ENCODE measurements at places on chromosomes 3 and 15.

DNA sequence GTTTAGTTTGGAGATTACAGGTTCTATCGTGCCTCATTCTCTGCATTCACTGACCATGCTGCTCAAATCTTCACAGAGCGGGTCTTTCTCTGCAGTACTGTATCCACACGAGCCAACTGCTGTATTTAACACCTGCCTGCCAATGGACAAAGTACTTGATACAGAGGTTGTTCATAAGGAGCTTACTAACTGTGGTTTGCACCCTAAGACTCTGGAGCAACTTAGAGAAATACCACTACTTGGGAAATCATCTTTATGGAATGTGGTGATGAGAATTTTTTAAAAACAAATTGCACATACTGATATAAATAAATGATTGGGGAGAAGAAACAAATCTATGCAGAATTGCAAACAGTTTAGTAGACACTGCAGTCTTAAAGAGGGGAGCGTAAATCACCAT is 90.0 kb downstream of the PPP2R3A start:
- DNase-seq, result no peak
- no peaks in the 10 kb centered on the region for H3K4me1 ChIP-seq
- no peaks in the 10 kb centered on the region for H3K27me3 ChIP-seq
- H3K36me3 ChIP-seq, result peaks cover 30% of the 10 kb centered on the region

DNA sequence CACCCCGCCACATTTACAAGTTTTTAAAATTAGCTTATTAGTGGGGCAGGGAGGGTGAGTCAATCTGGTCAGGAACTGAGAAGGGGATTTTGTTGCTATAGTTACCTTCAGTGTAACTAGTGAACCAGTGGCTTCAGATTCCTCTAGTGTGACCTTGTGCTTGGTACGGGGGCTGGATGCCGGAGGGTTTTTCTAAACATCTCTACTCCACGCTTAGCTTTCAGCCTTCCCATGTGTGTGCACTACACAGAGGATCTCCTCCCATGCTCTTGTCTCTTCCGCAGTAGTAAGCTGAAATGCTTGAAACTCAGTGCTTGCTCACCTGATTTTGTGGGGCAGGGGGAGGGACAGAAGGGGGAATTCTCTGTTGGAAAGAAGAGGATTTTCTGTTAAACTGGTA is 67.9 kb upstream of the AKAP13 start:
- H3K27ac ChIP-seq, result no peak overlapping the region
- H3K27me3 ChIP-seq, result no peaks in the 10 kb centered on the region
- no peak overlapping the region for H3K4me3 ChIP-seq
- H3K4me1 ChIP-seq, result peaks cover 13% of the 10 kb centered on the region
- DNase-seq, result no peak

GRCh38 chr15:38054488-38054887 is 120.0 kb downstream of the TMCO5A start:
- no peak overlapping the region for H3K4me3 ChIP-seq
- H3K4me1 ChIP-seq, result peaks cover 31% of the 10 kb centered on the region
- no peaks in the 10 kb centered on the region for H3K27me3 ChIP-seq
- no peak overlapping the region for H3K27ac ChIP-seq
- H3K36me3 ChIP-seq, result no peaks in the 10 kb centered on the region
- DNase-seq, result no peak

DNA sequence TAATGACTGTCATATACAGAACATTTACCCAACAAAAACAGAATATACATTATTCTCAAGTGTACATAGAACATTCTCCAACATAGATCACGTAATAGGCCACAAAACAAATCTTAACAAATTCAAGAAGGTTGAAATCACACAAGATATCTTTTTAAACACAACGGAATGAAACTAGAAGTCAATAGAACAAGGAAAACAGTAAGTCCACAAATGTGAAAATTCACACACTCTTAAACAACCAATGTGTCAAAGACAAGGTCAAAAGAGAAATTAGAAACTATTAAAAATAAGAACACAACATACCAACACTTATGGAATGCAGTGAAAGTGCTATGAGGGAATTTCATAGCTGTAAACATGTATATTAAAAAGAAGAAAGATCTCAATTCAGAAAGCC is 81.2 kb upstream of the SLCO2A1 start:
- no peak overlapping the region for H3K4me3 ChIP-seq
- H3K4me1 ChIP-seq, result no peaks in the 10 kb centered on the region
- peaks cover 8% of the 10 kb centered on the region for H3K36me3 ChIP-seq
- no peaks in the 10 kb centered on the region for H3K27me3 ChIP-seq
- H3K27ac ChIP-seq, result no peak overlapping the region

GRCh38 chr15:40454904-40455391 is 14.2 kb downstream of the BAHD1 start:
- H3K27me3 ChIP-seq, result no peaks in the 10 kb centered on the region
- H3K27ac ChIP-seq, result peak overlapping the region; percentile 23

DNA sequence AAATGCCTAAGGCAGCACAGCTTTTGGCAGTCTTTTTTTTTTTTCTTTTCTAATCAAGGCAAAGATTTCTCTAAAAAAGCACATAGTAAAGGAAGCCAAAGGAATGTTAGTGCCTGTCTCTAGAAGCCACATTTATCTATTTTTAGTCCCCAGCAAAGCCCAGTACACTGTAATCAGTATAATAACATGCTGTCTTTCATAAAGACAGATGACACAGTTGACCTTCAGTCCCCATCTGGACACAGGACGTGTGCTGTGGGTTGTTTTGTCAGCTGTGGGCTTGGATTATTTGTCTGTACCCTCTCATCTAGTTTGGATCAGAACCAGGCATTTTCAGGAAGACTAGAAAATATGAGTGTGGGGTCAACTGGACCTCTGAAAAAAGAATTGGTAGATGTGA is 110.4 kb upstream of the CTNNB1 start:
- H3K4me1 ChIP-seq, result peaks cover 6% of the 10 kb centered on the region
- no peak for DNase-seq
- H3K4me3 ChIP-seq, result no peak overlapping the region
- no peak overlapping the region for H3K27ac ChIP-seq

DNA sequence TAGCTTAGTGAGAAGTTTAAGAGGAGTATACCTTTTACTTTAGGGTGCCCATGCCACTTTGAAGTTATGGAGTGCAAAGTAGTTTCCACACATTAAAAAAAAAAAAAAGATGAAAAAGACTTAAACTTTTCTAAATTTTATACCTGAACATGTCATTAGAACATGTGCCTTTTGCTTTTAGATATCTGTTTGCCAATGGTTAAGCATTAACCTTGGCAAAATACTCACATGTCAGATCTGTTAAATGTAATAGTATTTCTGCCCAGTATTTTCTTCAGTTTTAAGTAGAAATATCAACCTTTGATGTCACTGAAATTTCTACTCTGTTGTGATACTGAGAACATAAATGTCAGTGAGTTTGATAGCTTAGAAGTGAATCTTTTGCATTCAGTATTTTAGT is 12.2 kb downstream of the ZFAND6 start:
- H3K27ac ChIP-seq, result no peak overlapping the region
- H3K4me1 ChIP-seq, result peaks cover 42% of the 10 kb centered on the region
- H3K27me3 ChIP-seq, result no peaks in the 10 kb centered on the region
- H3K4me3 ChIP-seq, result no peak overlapping the region
- no peak for DNase-seq
- H3K36me3 ChIP-seq, result no peaks in the 10 kb centered on the region

GRCh38 chr3:39062180-39062579 is 10.4 kb downstream of the WDR48 start:
- H3K4me1 ChIP-seq, result peaks cover 25% of the 10 kb centered on the region
- no peak for DNase-seq
- H3K4me3 ChIP-seq, result no peak overlapping the region
- no peaks in the 10 kb centered on the region for H3K27me3 ChIP-seq
- peaks cover 16% of the 10 kb centered on the region for H3K36me3 ChIP-seq

DNA sequence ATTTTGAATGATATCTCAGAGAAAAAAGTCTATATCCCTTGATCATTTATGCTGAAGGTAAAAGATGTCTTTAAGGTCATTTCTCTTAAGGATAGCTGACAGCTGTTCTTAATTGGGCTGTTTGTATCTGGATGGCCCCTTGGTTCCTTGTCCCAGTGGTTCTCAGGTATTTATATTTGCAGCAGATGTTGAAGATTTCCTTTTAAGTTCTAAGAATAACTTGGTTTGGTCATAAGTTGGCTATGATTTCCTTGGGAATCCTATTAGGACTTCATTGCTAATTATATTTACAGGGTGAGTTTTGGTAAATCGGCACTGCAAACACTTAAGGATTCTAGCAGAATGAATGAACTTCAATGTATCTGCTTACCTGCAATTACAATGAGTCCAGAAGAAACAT is 460.4 kb upstream of the SGO1 start:
- H3K27me3 ChIP-seq, result no peaks in the 10 kb centered on the region
- H3K4me1 ChIP-seq, result peaks cover 25% of the 10 kb centered on the region
- no peak overlapping the region for H3K27ac ChIP-seq
- no peak overlapping the region for H3K4me3 ChIP-seq
- no peak for DNase-seq

GRCh38 chr15:22912256-22912655 is 67.9 kb downstream of the CYFIP1 start:
- H3K27ac ChIP-seq, result no peak overlapping the region
- H3K27me3 ChIP-seq, result no peaks in the 10 kb centered on the region
- H3K4me1 ChIP-seq, result no peaks in the 10 kb centered on the region

DNA sequence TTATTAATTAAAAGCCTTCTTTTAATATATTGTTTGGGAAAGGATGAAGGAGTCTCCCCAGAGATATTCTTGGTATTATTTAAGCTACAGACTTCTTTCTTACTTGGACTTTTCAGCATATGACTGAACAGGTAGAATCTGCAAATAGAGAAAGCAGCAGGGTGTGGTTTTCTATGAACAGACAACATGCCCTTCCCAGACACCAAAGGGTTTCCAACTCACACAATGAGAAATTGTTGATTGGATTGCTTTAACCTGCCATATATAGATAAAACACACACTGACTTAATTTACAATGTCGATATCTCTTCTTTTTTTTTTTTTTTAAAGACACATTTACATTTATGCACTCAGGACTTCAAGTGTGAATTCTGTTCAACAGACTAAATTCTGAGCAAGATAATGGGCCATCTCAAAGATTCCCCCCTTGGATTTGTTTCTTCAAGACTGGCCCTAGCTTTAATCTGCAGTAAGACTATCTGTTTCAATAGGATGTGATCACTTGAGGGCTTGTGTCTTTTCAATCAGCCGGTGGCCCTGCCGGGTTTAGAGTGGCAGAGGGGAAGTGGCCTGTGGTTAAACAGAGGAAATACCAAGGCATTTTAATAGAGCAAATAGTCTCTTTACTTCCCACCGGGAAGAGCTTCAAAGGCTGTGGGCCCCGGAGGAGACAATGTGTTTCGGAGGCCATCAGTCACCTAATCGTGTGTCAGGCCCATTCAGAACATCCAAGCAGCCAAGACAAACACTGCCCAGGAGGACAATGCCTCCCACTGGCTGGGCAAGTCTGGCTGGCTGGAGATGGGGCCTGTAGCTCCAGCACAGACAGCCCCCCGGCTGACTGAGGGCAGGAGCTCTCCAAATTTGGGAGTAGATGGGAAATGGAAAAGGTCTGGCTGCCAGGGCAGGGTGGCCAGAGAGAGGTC is 6.1 kb downstream of the IL17RD start:
- peak overlapping the region; percentile 73 for H3K4me3 ChIP-seq
- DNase-seq, result no peak
- peaks cover 4% of the 10 kb centered on the region for H3K27me3 ChIP-seq

GRCh38 chr3:54941690-54942362 is 14.0 kb upstream of the LRTM1 start:
- H3K4me3 ChIP-seq, result no peak overlapping the region
- no peaks in the 10 kb centered on the region for H3K36me3 ChIP-seq
- H3K27me3 ChIP-seq, result no peaks in the 10 kb centered on the region
- H3K4me1 ChIP-seq, result peaks cover 20% of the 10 kb centered on the region
- no peak overlapping the region for H3K27ac ChIP-seq

- peak overlapping the region; percentile 37 for H3K4me3 ChIP-seq
- no peak for DNase-seq
- H3K36me3 ChIP-seq, result no peaks in the 10 kb centered on the region
- no peak overlapping the region for H3K27ac ChIP-seq
- peaks cover 85% of the 10 kb centered on the region for H3K27me3 ChIP-seq
Measured at GRCh38 chr3:14602804-14603644, 48.5 kb upstream of the CCDC174 start.

DNA sequence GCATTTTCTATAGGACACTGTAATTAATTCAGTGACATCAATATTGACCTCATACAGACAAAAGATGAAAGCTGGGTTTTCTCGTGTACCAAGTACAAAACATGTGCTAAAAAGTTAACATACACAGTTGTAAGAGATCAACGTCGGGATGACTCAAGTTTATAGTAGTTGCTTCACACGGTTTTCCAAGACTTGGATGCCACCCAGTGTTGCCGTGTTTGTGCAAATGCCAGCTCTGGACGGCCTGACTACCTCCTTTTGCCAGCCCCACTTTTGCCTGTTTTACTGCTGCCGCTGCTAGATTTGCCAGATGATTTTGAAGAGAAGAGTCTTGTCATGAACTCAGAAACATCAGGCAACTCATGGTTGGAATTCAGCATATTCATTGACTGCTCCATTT is 17.6 kb downstream of the EMC7 start:
- no peak for DNase-seq
- no peak overlapping the region for H3K27ac ChIP-seq
- H3K36me3 ChIP-seq, result peaks cover 18% of the 10 kb centered on the region
- H3K27me3 ChIP-seq, result no peaks in the 10 kb centered on the region
- H3K4me3 ChIP-seq, result no peak overlapping the region
